ENCODE measurements at places on chromosomes 1 and 21.

DNA sequence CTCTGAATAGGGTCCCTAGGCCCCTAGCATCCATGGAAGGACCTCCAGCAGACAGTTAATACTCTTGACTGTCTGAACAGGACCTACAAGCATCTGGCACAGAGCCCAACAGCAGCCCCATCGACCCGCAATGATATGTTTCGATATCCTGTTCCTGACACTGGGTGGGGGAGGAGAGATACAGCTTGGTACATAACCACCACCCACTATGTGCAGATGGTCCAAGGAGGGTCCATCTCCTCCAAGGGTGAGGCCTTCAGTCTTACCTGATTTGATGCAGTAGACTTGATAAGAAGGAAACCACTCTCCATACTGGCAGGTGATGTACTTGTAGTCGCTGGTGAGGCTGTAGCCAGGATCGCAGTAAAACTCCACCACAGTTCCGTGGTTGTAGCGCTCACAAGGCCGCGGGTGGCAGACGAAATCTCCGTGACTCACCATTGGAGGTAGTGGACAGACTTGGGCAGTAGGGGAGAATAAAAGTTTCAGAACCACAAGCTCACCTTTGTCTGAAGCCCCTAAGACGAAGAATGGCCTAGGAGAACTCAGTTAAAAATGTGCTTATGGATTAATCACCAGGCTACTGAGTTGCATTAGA, 86.0 kb upstream of the TLR5 start:
- DNase-seq: no peak

DNA sequence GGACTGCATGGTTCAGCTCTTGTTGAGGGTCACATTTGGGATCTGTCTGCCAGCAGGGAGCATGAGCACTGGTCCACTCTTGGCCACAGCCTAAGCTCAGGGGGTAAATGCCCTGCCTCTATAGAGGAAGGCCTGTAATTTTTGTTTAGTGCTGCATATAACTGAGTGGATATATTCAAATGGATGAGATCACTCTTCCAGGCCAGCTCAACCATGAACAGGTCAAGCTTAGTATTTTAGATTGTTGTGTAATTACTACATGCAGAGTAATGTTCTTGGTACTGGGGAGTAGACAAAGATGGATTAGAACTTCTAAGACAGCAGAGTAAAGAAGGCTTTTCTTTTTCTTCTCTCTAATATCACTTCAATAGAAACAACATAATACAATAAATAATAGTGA, 376.9 kb downstream of the GPATCH2 start:
- no peak for DNase-seq

- DNase-seq: no peak
Measured at GRCh38 chr1:246036175-246036574, 470.9 kb downstream of the SMYD3 start.

DNA sequence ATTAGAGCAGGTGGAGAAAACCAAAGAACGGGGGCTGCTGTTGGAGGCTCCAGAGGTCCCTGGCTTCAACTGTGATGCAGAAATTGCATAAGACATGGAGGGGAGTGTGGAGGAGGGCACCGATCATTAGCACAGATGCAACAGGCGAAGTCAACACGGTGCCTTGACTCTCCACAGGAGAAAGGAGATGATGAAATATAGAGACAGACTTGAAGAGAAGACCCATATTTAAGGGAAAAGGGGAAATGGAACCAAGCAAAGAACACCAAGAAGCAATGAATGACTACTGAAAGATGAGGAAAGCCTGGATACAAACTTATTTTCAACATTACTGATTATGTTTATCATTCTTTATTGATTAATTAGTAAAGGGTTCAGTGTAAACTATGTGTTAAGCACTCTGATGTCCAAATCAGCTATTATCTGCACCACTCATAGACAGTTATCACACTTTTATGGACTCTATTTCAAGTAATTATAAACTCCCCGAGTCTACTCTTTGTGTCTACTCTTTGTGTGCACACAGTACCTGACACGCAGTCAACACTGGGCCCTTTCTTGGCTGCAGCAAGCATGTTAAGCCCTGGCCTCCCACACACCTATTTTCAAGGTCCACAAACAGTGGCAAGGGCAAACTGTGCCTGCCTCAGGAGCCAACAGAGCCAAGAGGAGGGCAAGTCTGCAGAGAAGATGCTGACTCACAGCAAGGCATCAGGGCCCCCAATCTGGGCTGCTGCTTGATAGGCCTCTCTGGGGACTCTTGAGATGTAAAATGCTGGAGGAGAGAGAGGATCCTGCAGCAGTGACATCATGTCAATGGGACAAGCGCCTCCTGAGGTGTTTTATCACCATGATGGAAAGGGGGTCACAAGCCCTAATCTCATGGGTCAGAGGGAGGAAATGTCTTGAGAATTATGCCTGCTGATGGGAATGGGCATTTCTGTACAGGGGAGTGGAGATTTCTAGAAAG, 17.6 kb downstream of the PCNX2 start:
- no peak for DNase-seq

DNA sequence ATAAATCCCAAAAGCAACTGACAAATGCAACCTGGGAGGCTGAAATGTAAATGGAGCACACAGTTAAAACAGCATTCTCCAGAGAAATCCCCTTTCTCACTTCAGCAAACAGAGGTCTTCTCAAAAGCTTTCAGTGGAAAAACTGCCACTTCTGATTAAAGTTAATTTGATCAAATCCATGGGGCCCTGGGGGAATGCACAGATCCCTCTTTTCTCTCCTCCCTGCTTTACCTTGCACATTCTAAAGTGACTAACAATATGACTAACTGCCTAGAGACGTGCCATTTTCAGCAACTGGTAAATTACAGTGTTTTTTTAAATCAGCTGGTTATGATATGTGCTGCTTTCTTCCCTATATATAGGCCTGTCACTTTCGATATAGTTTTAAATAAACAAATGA, 142.5 kb downstream of the RERE start:
- no peak for DNase-seq

DNA sequence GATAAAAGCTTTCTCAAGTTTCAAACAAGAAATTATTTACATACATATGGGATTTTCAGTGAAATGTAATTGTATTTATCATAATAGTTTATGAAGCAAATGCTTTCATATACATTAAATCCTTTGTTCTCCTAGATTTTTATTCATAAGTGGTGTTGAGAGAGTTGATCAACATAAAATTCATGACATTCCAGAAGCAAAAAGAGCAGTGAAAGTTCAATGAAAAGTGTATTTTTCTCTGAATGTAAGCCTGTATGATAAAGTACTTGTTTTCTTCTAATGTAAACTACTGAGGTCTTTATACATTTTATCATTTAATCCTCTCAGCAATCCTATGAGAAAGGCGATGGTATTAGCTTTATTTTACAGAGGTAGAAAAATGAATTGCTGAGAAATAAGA, 146.5 kb downstream of the PLA2G4A start:
- no peak for DNase-seq

- DNase-seq: peak; percentile 30
Measured at GRCh38 chr1:182806015-182806678, 16.6 kb downstream of the NPL start.

DNA sequence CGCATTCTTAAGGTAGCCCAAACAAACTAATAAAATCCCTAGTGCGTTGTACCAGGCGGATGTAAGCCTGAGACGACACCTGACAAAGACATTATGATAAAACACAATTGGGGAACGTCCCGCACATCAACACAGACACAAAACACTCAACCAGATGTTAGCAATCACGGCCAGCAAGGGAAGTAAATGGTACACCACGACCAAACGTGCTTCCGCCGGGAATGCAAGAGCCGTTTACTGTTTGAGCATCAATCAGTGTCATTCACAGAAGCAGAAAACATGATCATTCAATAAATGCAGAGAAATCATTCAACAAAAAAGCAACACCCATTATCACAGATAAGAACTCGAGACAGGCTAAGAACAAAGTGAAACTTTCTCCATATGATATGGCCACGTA, 49.4 kb upstream of the COL18A1 start:
- DNase-seq: no peak

GRCh38 chr1:67612788-67613241, 72.2 kb upstream of the GADD45A start:
- no peak for DNase-seq

- DNase-seq: no peak
Measured at GRCh38 chr1:50427818-50428779, 4.9 kb upstream of the DMRTA2 start.

DNA sequence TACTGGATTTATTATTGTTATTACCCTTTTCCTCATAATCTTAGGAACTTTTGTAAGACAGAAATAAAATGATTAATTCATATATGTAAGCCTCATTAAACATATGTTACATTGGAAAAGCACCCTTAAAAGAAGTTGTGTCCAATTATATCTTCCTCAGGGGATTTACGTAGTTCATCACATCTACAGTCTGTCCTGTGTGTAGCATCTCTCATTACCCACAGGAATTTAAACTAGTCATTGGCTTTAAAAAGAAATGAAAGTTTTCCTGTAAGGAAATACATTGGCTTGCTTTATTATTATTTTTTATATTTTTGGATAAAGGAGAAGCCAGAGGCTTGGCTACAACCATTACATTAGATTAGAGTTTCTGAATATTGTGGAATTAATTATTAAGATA, 56.1 kb downstream of the SWT1 start:
- DNase-seq: no peak

DNA sequence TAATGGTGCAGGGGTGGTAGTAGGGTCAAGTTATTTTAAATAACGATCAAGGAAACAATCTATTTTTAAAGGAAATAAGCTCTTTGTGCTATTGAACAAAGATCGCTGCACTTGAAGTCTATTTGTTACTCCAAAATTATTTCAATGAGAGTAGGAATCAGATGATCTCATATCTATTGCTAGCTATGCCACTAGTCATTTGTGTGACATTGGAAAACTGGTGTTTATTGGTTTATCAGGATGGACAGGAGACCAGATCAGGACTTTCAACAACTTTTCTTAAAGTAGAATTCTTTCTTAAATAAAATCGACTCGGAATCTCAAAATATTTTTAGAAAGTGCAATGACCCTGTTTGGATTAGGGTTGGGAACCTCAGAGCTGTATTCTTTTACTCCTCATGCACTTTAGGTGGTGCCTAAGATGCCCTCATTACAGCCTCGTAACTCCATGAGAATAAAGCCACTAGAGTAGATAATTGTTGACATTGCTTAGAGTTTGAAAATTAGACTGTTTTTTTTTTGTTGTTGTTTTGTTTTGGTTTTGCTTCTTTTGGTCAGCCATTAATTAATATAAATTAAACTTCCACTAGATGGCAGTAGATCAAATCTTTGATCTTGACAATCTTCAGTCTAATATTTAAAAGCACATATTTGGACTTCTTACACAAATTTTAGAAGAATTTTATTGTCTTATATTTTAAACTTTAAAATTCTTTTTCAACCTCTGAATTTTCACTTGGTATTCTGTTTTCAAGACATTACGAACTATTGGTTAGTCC, 352.4 kb downstream of the USP25 start:
- no peak for DNase-seq

DNA sequence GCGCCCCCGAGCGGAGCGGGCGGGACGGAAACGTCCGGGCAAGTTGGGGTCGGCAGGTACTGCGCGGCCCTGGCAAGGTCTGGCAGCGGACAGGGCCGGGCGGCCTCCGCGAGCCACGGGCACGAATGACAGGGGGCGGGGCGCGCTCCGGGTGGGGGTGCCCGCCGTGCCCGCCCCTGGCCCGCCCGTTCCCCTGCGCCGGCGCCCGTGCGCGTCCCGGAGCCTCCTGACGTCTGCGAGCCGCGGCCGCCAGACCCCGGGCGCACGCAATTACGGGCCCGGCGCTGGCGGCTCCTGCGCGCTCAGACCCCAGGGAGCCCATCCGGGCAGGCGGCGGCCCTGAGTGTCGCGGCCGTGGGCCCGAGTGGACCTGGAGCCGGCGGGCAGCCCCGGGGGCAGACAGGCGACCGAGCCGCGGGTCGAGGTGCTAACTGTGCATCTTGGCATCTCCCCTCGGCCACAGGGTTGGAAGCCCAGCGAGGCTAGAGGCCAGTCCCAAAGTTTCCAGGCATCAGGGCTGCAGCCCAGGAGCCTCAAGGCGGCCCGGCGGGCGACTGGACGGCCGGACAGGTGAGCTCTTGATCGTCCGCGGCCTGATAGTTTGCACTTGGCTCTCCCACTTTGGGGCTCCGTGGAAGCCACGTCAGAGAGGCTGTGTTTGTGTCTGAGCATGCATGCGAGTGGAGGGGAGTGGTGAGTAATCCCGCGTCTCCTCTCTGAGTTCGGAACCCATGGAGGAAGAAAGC, 918 bp downstream of the MIB2 start:
- no peak for DNase-seq

GRCh38 chr1:147750618-147751217, 9.7 kb downstream of the GJA5 start:
- DNase-seq: no peak

DNA sequence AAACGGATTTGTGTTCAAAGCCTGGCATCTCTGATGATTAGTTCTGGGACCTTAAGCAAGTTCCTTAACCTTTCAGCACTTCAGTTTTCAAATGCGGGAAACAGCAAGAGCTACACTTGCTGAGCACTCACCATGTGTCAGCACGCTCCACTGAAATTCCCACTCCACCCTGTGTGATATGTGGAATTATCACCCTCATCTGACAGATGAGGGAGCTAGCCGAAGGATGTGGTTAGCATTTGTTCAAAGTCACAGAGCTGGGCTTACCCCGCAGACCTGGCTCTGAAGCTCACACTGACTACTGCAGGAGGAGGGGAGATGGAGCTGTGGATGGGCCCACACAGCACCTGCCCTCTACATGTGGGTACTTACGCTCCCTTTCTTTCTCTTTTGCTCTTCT, 29.1 kb downstream of the IL12RB2 start:
- no peak for DNase-seq

GRCh38 chr1:91608876-91609275, 108.2 kb downstream of the CDC7 start:
- no peak for DNase-seq

DNA sequence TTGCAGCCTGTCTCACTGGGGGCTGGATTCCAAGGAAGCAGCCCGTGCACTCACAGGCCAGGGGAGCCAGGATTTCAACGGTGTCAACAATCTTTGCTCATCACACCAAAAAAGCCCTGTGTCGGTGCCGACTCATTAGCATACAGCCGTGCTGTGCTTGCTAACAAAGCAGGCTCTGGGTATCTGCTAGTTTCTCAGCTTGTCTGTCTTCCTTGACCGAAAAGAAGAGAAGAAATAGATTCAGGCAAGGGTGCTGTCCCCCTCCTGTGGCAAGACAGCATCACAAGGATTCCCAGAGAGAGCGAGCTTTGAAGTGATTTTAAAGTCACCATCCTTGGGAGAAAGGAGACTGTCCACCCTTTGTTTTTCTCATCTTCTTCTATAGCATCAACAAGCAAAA, 214.7 kb downstream of the SDCCAG8 start:
- DNase-seq: no peak

- no peak for DNase-seq
Measured at GRCh38 chr1:219310181-219310728, 136.6 kb downstream of the LYPLAL1 start.

Measured in NT2/D1 (cell line).